ENCODE measurements at places on chromosomes 2 and 18.

DNA sequence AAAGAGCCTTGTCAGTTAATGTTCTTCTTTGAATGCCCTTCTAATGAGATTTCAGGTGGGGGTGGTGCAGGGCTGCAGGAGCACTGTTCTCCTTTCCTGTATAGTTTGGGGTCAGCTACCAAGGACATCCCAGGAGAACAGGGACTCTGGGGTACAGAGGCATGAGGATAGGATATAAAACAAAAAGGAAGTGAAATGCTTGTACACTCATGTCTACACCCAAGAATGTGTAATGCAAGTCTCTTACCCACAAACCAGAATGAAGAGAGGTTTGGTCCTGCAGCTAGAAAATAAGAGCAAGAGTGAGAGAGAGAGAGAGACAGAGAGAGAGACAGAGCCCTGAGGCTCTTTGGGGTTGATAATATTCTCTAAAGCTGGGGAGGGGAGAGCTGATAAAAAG lies 151.8 kb upstream of the KCTD1 start:
- no peak for DNase-seq

DNA sequence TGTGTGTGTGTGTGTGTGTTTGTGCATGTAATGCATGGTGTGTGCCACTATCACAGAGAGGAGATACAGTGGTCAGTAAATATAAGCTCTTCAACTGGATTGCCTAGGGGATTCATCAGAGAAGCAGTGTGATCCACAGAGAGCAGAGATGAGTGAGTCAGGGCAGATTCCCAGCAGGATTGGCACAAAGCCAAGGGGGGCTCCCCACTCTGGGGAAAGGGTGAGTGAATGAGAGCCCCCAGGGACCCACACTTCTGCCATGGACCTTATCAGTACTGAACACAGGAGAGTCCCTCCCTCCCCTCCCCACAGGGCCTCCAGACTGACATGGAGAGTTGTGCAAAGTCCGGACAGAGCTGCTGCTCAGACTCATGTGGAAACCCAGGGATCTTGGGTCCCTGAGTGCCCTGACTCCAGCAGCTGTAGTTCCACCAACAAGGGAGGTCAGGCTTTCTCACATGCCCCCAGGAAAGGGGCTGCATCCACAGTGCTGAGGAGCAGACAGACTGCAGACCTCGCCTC lies 748.8 kb downstream of the NR4A2 start:
- DNase-seq: no peak

GRCh38 chr18:10923551-10924070 lies 225.8 kb downstream of the PIEZO2 start:
- DNase-seq: no peak

GRCh38 chr18:48996901-48997463 lies 46.2 kb upstream of the SMAD7 start:
- no peak for DNase-seq

- no peak for DNase-seq
Measured at GRCh38 chr2:100887039-100887578, 67.2 kb downstream of the NPAS2 start.

DNA sequence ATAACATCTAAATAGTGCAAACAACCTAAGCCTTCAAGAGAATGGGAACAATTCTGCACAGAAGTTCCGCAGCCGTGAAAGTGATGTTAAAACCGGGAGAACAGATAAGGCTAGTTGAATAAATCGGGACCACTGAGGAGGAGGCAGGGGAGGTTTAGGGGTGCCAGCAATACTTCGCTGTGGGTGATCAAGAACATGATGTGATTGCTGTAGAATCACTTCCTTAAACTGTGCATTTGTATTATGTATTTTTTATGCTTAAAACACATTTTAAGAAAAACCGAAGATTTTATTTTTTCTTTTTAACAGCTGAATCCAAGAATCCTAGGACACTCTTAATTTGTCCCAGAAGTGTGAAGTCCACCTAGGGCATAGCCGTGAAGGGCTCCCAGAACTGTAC lies 33.6 kb downstream of the TTC32 start:
- no peak for DNase-seq

DNA sequence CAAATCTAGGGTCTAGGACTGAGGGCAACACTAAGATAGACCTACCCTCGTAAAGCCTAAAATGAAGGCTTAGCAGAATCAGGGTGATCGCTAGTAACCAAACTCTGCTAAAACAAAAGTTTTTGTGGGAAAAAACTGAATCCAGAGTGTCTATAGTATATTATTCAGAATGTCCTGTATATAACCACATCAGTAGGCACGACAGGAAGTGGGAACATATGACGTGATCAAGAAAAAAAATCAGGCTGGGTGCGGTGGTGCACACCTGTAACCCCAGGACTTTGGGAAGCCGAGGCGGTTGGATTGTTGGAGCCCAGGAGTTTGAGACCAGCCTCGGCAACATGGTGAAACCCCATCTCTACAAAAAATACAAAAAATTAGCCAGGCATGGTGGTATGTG lies 106.1 kb downstream of the UGGT1 start:
- no peak for DNase-seq

DNA sequence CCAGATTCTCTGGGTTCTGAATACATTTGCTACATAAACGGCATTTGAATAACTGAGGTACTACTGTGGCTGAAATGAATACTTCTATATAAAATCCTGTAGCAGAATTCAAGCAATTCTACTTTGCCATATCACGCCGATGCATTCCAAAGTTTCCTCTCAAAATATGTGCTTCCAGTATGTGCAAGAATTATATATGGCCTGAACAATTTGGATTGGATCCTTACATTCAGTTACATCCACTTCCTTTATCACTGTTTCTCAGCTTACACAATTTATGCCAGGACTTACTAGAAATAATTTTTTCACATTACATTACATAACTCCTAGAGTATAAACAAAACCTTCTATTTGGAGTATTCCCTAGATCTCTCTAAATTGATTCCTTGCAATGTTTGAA lies 46.3 kb upstream of the STAT4 start:
- DNase-seq: no peak

- no peak for DNase-seq
Measured at GRCh38 chr18:75437979-75438378, 10.5 kb upstream of the SMIM21 start.

Measured in hematopoietic multipotent progenitor cell treated with erythropoietin and hydrocortisone succinate and interleukin-3 and kit ligand, for 15 days (in vitro differentiated cells).